ENCODE measurements at places on chromosomes 5 and 9.

DNA sequence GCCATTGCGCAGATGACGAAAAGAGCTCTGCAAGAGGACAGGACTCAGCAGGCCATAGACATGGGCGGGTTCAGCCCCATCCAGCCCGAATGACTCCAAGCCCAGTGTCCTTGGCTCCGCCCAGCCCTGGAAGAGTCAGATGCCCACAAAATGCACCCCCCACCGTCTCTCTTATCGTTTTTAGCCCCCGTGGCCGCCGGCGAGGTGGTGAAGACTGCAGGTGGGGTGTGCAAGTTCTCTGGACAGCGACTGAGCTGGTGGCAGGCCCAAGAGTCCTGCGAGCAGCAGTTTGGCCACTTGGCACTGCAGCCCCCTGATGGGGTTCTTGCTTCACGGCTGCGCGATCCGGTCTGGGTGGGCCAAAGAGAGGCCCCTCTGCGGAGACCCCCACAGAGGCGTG is 2.1 kb downstream of the ADGRD2 start:
- DNase-seq: no peak

- DNase-seq: no peak
These were observed 300.7 kb upstream of the IZUMO3 start for GRCh38 chr9:24846248-24846912.

GRCh38 chr5:91229031-91229727 is 153.9 kb downstream of the ARRDC3 start:
- no peak for DNase-seq

DNA sequence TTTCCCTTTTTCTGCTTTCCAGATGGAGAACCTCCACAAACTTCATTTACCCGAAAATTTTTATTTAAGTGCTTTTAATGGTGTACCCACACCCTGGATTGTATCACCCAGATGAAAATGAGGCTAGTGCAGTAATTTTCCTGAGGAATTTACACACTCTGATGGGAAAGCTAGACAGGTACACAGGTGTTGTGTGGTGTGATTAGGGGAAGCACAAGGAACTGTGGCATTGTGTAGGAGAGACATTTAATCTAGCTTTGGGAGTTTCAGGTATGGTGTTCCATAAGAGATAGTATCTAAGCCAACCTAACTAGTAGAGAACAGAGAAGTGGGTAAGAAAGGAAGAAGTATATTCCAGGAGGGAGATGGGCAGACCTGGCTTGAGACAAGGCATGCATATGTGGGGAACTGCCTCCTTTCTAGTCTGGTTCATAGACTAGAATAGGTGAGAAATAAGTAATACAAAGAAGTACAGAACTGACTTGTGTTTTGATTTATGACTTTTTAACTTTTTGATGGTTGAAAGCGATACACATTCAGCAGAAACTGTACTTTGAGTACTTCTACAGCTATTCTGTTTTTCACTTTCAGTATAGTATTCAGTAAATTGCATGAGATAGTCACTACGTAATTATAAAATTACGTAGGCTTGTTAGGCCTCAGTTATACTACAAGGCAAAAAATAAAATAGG is 22.9 kb upstream of the ROPN1L start:
- no peak for DNase-seq

DNA sequence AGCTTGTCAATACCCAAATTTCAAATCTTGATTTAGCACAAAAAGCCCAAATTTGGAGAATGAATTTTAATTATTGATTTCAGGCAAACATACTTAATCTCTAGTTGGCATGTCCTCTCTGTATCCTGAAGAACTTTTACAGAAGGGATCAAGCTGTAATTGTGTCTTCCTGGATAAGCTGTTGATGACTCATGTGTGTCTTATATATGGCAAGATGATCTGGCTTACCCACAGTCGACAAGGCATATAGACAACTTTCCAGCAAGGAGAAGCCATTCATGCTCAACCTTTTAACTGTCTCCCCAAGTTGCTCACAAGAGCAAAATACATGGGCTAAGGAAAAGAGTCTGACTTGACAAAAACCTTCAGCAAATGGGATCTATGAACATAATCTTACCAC is 112.5 kb upstream of the SLCO6A1 start:
- no peak for DNase-seq

DNA sequence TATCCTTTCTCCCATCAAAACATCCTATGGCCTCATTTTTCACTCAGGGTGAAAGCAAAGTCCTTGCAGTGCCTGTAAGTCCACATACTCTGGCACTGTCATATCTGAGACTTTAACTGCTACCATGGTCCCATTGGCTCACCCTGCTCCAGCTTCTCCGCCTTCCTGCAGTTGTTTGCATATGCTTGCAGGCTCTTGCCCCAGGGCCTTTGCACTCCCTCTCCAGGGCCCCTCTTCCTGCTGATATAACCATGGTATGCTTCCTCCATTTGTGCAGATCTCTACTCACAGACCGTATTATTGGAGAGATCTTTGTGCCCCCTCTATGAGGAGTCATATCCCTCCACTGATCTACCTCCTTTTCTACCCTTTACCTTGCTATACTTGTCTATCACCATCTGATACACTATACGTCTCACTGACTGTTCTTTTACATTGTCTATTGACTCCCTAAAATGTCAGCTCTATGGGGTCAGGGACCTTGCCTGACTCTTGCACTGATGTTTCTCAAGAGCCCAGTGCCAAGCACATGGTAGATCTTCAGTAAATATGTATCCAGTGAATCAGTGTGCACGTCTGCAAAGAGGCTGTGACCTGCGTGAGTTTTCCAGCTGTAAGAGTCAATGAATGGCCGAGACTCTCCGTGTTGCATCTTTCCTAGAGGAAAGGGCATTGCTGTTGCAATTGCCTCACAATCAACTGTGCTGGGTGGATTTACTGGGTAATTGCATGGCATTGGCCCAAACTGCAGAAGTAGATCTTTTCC is 81.7 kb upstream of the CPEB4 start:
- no peak for DNase-seq

DNA sequence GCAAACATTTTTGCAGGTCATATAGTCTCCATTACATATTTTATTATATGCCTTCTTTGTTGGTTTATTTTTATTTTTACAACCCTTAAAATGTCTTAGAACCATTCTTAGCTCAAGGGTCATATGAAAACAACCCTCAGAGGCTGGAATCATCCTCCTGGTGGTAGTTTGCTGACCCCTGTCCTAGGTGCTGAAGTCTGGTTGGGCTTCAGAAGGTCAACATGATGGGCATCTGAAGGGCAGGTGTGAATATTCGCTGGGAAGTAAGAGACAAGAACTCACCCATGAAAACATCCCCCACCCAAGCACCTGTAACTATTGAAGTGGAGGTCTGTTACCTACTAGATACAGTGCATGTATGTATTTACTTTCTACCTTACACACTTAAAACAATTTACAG is 75.4 kb downstream of the OSMR start:
- no peak for DNase-seq

GRCh38 chr5:158487664-158488063 is 612.1 kb downstream of the EBF1 start:
- no peak for DNase-seq

- no peak for DNase-seq
These were observed 297.1 kb downstream of the HCN1 start for GRCh38 chr5:45399041-45399440.

GRCh38 chr5:142222866-142223558 is 101.8 kb downstream of the SPRY4 start:
- no peak for DNase-seq

DNA sequence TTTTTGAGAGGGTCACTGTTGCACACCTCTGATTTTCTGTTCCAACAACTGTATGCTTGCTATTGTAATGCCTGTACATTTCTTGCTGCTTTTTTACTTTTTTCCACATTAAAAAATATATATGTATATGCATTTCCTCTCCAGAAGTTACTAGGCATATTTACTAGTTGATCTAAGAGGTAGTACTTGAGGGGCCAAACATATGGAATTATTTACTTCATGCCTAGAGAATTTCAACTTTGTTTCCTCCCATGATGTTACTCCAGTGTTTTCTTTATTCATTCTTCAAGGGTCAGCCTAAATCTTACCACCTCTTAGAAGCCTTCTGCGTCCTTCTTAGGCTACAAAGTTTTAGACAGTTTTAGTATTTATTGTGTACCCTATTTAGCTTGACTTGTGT is 122.7 kb downstream of the NMUR2 start:
- no peak for DNase-seq

DNA sequence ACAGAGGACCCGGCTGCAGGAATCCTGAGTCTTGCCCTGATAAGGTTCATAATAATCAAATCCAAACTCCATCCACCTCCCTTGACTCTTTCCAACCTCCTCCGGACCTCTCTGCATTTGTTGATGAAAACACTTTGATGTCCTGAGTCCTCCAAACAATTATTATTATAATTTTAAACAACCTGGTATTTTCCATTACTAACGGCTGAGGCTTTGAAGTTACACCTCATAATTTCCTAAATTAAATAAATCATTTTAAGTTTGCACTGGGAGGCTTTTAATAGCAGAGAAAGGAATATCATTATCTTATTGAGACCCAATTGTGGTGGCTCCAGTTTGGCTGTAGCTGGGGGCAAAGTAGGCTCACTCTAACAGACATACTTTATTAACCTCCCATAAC is 9.5 kb downstream of the MSX2 start:
- DNase-seq: no peak

GRCh38 chr9:4604678-4605095 is 57.4 kb upstream of the PLPP6 start:
- DNase-seq: peak; percentile 27

DNA sequence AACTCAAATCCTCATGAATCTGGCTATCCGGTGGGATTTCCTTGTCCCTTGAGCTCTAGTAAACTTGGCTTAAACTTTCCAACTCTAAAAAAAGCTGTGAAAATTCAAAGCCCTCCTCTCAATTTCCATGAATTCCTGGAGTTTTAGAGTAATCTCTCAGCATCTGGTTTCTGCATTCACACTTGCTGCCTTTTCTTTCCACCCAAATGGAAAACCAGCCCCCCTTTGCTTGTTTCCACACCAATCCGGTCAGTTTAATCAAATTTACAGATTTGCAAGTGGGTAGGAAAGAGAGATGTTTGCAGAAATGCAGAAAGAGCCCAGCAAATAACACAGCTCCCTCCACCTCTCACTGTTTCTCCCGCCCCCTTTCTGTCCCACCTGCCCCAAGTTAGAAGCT is 91.1 kb downstream of the ENC1 start:
- no peak for DNase-seq

- DNase-seq: no peak
These were observed 36.6 kb downstream of the BICD2 start for GRCh38 chr9:92727716-92728700.

GRCh38 chr9:129614932-129615331 is 6.0 kb downstream of the C9orf50 start:
- DNase-seq: no peak

DNA sequence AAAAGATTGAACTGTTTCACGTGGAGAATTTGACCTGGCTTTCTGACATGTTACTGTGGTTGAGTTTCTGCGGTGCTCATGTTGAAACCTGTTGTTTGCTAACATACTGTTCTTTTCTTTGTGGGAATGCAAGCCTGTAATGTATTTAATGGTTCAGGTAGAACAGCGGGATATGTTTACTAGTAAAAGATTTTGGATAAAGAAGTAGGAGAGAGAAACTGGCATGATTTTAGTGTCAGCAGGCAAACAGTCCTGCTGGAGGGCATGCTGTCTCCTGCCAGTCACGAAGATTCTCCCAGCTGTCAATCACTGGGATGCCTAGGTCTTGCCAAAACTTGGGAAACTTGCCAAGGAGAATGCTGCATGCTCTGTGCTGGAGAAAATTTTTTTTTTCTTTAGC is 263.5 kb downstream of the TAF11L14 start:
- no peak for DNase-seq

GRCh38 chr5:68383888-68384310 is 168.3 kb downstream of the PIK3R1 start:
- no peak for DNase-seq

DNA sequence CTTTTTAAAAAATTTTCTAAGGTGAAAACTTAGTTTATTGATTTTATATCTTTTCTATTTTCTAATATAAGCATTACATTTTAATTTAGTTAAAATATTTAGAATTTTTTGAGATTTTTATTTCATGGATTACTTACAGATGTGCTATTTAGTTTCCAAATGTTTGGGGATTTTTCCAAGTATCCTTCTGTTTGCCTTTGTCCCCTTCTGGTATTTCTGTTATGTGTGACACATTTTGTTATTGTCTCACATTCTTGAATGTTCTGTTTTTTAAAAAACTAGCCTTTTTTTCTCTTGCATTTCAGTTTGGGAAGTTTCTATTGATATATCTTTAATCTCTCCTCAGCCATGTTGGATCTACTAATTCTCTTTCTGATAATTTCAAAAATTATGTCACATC is 234.9 kb downstream of the FAM170A start:
- no peak for DNase-seq

- DNase-seq: no peak
These were observed 2.0 kb downstream of the TMEM268 start for GRCh38 chr9:114613087-114613486.

- no peak for DNase-seq
These were observed 14.1 kb downstream of the MAN2A1 start for GRCh38 chr5:109703829-109704228.

- DNase-seq: no peak
These were observed 1.7 kb upstream of the EFNA5 start for GRCh38 chr5:107672211-107673038.

DNA sequence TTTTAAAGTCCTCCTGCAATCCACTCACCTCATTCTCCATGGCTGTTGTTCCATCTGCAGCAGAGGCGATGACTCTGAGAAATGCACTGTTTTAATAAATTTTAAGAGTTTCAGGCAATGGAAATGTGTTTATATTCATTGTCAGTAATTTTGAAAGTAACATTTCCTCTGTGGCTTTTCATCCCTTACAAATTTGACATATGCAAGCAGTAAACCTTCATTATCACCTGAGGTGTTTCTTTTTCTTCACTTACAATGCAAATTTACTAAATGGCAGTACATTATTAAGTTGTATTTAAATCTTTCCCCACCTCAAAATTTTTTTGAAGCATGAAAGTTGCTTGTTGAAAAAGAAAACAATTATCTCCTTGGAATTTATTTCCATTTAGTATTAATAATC is 136.9 kb downstream of the DIRAS2 start:
- no peak for DNase-seq

DNA sequence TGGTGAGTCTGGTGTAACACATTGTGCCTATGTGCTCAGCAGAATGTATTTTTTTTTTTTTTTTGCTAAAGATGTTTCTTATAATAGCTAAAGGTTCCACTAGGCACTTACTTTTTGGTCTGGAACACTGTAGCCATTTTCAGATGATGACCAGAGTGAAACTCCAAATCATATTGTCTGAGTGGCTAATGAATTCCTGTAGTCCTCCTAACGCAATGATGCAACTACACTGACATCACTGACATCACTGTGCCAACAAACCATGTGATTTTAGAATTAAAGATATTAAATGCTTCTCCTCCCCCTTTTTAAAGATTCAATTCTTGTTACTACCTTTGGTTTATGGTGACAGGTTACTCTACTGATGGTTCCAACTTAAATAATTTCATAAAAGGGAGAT is 28.8 kb downstream of the JAKMIP2 start:
- DNase-seq: no peak
